ENCODE measurements at places on chromosomes 1 and 21.

- no peak for DNase-seq
These were observed 31.9 kb downstream of the CDCP2 start for GRCh38 chr1:54120698-54121481.

DNA sequence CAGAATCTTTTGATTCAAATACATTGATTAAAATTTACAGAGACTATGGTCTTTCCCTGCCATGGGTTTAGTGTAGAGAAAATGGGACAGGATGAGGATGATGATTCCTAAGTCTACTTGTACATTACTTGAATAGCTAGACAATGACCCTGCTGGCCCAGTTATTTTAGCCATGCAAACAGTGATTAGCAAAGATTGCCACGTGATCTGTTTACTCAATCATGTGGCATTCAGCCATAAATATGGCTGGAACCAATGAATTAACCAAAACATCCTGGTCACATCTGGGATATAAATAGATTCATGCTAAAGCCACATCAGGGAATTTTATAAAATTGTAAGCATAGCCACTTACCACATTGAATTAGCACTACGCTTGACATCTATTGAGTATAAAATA is 167.3 kb downstream of the PBX1 start:
- no peak for DNase-seq

GRCh38 chr1:155873860-155874259 is 14.5 kb downstream of the SYT11 start:
- peak; percentile 37 for DNase-seq

- peak; percentile 25 for DNase-seq
These were observed at the start of gene TNFRSF9 for GRCh38 chr1:7940745-7941436. TSS of gene TNFRSF9 (minus strand) at chr1:7940839. CDS start at chr1:7939994, 845 bp downstream.

- DNase-seq, result no peak
These were observed 933.4 kb downstream of the PLA2G4A start for GRCh38 chr1:187762118-187762517.

DNA sequence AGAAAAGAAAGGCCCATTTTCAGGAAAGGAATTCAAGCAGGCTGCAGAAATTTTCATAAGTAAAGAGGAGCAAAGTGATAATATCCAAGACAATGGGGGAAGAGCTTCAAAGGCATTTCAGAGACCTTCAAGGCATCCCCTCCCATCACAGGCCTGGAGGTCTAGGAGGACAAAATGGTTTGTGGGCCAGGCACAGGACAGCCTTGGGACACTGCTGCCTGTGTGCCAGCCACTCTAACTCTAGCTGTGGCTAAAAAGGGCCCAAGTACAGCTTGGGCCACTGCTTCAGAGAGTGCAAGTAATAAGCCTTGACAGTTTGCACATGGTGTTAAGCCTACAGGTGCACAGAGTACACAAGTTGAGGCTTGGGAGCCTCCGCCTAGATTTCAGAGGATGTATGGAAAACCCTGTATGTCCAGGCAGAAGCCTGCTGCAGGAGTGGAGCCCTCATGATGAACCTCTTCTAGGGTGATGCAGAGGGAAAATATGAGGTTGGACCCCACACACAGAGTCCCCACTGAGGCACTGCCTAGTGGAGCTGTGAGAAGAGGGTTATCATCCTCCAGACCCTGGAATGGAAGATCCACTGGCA is 51.8 kb upstream of the ZSWIM5 start:
- no peak for DNase-seq

GRCh38 chr21:31133243-31133830 is 95.1 kb upstream of the KRTAP19-8 start:
- DNase-seq, result peak; percentile 63

DNA sequence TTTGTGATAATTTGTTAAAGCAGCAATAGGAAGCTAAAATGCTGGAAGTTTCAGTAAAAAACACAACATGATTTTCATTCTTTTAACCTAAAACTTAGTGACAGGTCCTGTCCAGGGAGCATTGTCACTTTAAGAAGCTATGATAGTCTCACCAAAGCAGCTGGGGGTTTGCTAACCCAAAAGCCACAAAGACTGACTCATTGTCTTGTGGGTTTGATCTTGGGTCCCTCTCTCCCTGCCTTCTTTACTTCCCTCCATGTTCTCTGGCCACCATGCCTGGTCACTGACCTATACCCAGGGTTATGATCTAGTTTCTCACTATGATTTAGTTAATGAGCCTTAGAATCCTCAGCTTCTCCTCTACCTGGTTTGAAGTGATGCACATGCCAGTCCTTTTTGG is 213.5 kb upstream of the PTGFR start:
- DNase-seq, result no peak

DNA sequence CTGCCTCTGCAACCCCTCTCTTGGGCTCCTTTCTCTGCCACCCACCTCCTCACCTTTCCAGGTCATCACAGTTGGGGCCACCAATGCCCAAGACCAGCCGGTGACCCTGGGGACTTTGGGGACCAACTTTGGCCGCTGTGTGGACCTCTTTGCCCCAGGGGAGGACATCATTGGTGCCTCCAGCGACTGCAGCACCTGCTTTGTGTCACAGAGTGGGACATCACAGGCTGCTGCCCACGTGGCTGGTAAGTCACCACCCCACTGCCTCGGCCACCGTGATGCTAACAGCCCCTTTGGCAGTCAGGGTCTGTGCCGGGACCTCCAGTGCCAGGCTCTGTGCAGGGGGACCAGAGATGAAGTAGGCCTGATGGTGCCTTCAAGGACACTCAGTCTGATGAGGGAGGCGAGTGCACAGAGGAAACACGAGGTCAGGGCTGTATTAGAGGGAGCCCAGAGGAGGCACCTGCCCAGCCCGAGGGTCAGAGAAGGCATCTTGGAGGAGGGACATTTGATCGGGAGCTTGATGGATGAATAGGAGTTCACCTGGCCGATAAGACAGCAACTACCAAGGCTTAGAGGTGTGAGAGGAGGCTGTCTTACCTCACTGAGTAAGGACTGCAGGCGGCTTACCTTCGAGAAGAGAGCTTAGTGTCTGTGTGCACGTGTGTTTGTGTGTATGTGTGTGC is 18.1 kb downstream of the PCSK9 start:
- DNase-seq, result no peak

DNA sequence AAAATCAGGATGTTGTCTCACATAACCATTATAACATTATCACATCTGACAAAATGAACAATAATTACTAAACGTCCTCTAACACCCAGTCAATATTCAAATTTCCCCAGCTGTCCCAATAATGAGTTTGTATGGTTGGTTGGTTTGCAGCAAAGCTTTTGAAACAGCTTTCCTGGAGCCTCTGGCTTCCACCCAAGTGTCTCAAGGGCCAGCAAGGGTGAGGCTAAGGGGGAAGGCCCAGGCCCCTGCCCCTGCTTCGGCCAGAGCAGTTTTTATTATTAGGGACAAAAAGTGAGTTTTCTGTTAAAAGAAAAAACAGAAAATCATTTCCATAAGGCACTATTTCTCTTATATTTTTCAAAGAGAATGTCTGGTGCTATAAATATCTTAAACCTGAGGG is 19.1 kb upstream of the AVPR1B start:
- DNase-seq, result no peak

- DNase-seq, result no peak
These were observed 14.3 kb downstream of the FBXO28 start for GRCh38 chr1:224127925-224128819.

- DNase-seq, result peak; percentile 8
These were observed 74.4 kb downstream of the RWDD3 start for GRCh38 chr1:95308276-95309030.

GRCh38 chr1:178575611-178576361 is 62.9 kb downstream of the TEX35 start:
- no peak for DNase-seq

DNA sequence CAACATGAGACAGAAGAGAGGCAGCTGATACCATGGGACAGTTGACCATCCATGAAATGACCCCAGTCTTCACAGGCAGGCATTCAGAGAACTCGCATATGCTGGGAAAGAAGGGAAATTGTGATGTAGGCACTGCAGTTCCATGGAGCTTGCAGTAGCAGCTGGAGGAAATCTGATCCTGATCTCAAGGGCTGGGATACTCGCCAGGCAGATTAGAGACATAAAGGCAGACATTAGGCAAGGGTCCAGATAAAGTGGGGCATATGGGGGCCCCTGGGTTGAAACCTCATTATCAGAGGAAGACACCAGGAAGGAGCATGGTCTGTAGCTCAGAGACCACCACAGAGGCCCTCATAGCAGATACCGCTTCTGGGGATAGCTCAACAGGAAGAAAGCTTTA is 48.7 kb upstream of the TNR start:
- DNase-seq, result no peak

GRCh38 chr1:234409328-234409727 is 36.1 kb downstream of the COA6 start:
- DNase-seq, result no peak

GRCh38 chr1:33332357-33332789 is 11.5 kb upstream of the A3GALT2 start:
- no peak for DNase-seq

GRCh38 chr1:150780510-150780909 is 14.9 kb upstream of the CTSS start:
- no peak for DNase-seq

GRCh38 chr1:114105421-114105979 is 48.2 kb downstream of the SYT6 start:
- no peak for DNase-seq

DNA sequence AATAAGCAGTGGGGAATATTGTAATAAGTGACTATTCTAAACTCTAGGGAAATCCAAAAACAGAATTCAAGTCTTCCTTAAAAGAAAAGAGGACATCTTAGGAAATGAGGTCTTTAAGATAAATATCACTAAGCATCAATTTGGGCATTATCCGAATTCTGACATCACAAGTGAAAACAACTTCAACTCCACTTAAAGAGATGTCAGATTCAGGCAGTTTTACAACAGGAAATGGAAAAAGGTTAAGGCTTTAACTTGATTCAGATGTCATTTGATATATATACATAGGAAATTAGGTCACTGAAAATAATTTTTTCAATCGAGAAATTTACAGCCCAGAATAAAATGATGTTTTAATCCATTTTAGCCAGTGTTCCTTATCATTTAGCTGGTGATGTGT is 435.4 kb downstream of the SETD4 start:
- no peak for DNase-seq

DNA sequence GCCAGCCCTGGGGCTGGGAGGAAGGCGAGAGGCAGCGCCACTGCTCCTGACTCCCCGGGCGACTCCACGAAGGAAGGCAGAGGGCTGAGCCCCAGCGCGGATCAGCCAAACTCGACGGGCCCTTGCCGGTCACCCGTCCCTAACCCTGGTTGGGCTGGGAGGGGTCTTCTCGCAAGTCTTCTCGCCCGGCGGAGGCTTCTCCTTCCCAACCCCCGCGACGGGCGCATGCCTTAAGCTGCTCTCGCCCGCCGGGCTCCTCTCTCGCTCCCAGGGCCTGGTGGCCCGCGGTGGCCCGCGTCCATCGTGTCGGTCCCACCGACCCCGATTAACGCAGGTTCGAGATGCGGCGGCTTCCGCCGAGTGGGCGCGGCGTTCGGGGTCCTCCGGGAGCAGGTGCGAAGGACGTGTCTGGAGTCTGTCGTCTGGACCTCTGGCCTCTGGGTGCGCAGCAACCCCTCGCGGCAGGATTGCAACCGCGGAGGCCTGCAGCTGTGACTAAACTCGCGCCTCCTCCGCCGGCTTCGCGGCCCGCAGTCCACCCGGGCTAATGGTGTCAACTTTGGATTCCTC is 29.0 kb upstream of the PPM1J start:
- DNase-seq, result no peak

GRCh38 chr1:905071-905749 is 18.5 kb upstream of the SAMD11 start:
- DNase-seq, result peak; percentile 85

Measured in BE2C (cell line).